ENCODE measurements at places on chromosomes 6 and 20. TPM values are rescaled to one million over a fixed set of nuclear protein-coding genes. Genes with fewer than 3 reads are reported as not detected.
A peak's percentile ranks its signal among the peaks of the same experiment; 100 is the strongest.

The SLPI gene
- total RNA-seq: not detected

The CYP24A1 gene
- total RNA-seq: 1.5 TPM

The ETV7 gene
- total RNA-seq: 0.24 TPM

The HAO1 gene
- not detected for total RNA-seq

The EYS gene
- not detected for total RNA-seq

- DNase-seq: no peak
Observed at GRCh38 chr20:56922497-56922896, 293.4 kb downstream of the TFAP2C start.

- DNase-seq: peak; percentile 81
Observed at GRCh38 chr20:51966296-51966971, 164.1 kb upstream of the SALL4 start.

DNA sequence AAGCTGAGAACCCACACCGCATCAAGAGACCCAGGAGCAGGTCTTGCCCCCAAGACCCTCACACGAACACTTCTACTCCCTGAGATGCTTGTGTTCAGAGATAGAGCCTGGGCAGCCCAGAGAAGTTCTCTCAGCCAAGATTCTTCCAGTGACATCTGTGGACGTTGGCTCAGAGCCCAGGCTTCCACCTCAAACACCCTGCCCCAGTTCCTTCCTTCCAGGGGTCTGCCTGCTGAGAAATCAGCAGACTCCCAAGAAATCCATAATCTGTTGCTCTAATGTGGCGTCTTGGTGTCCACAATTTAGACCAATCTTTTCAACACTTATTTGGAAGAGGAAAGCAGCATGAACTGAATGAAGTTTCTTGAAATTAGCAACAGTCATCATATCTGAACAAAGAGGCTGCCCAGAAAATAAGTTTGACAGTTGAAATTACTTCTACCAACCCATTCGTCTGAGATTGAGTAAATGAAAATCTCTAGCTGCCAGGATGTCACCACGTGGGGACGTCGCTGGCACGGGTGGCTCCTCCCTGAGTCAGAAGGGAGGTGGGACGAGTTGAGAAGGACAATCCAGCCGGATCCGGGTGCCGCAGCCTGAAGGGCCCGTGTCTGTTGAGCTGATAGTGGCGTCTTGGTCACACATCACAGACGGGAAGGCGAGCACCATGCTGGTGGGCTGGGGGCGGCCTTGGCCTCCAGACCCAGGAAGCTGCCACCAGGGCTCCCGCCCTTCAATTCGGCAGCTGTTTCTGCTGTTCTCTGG, 400.9 kb downstream of the TAF4 start:
- no peak for DNase-seq

DNA sequence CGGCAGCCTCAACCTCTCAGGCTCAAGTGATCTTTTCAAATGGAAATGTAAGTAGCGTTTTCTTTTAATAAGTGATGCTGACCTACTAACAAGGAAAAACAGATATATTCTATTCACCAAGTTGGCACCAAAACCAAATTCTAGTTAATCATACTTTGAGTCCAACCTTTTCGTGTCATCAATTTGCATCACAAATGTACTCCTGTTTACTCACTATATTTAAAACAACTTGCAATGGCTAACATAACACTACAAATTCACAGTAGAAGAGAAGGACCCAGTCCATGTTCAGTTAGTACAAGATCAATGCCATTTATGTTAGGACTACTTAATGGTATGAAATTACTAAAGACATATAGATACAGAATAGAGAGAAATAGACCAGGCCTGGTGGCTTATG, 50.0 kb downstream of the MDN1 start:
- no peak for DNase-seq

DNA sequence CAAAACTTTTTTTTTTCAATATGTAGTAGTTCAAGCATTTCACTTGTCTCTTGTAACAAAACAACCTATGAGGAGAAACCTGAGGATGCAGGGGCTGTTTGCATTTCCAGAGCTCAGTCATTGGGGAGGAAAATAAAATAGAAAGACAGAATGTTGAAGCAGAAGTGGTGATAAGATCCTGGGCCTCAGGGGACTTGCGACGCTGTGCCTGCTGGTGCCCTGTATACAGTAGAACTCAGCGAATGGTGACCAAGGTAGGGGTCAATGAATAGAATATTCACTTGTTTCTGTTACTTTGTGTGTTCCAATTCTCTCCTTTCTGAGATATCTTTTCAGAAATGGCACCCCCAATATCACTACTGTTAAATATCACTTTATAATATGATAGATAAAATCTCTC, 271.6 kb downstream of the FARS2 start:
- DNase-seq: no peak

DNA sequence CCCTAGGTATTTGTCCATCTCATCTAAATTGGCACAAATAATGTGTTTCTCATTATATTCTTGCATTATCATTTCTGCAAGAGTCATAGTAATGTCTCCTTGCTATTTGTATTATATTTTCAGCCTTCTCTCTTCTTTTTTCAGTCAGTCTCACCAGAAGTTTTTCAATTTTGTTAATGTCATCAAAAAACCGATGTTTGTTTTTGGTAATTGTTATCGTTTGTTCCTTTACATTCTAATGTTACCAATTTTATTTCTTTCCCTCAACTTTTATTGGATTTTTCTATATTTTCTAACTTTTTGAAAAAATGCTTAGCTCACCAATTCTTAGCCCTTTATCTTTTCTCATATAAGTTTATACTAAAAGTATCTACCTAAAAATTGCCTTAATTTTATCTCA, 82.2 kb upstream of the NRSN1 start:
- no peak for DNase-seq

DNA sequence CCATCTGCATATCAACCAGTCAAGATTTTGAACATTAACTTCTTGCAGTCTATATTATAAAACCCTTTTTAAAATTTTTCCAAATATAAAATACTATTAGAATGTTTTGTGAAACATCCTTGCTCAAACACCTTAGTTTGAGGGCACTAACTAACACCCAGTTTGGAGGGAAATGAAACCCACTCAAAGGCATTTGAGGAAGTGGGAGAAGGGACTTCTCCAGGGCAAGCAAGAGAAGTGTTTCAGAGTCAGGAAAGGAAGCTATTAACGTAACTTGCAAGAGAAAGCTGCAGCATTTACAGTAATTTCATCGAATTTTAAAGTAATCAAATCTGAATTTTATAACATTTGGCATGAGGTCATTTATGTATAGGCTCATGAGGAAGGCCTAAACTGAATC, 21.3 kb downstream of the MTFR2 start:
- DNase-seq: no peak

- DNase-seq: no peak
Observed at GRCh38 chr6:87171938-87172633, 16.7 kb downstream of the ZNF292 start.

DNA sequence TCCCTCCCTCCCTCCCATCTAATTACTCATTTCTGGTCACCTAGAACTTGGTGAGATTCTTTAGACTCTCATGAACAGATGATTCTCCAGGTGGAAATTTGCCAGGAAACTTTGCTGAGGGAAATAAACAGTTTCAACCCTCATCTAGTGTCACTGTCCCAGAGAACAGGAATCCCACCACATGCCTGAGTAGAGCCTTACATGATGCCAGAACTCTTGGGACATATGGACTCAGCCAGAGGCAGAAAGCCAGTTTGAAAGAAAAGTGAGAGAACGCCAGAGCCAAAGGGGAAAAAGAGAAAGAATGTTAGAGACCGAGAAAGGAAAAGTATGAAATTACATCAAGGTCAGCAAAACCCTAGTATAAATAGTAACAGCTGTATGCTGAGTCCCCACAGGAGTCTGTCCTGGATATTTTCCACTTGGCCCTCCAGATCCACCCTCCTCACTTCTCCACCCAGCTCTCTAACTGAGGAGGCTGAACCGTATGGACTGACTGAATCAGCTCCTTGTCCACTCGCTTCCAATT, 127.5 kb upstream of the COL21A1 start:
- DNase-seq: peak; percentile 57

DNA sequence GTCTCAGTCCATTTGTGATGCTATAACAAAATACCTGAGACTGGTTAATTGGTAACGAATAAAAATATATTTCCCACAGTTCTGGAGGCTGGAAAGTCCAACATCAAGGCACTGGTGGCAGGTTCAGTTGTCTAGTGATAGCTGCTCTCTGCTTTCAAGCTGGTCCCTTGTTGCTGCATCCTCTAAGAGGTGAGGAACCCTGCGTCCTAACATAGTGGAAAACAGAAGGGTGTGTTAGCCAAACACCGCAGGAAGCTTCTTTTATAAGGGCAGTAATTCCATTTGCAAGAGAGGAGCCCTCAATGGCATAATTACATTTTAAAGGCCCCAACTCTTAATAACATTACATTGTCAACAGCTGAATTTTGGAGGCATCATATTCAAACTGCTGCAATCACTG, 372.7 kb downstream of the ADGRB3 start:
- no peak for DNase-seq

DNA sequence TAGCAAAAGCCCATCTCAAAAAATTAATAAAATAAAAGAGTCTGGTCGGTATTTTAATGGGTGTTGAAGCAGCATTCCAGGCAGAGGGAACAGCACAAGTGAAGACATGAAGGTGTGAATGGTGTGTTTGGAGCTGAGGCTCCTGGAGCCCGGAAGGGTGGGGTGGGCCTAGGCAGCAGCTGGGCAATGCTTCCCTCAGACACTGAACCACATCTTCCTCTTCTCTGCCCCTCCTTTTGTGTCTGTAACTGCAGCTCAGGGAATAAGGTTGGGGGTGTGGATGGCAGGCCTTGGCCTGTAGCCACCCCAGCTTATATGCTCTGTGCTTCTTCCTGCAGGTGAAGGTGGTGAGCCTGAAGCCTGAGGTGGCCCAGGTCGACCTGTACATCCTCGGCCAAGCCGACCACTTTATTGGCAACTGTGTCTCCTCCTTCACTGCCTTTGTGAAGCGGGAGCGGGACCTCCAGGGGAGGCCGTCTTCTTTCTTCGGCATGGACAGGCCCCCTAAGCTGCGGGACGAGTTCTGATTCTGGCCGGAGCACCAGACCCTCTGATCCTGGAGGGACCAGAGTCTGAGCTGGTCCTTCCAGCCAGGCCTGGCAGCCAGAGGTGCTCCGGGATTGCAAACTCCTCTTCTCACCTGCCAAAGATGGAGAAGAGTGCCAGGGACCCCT, 26.6 kb downstream of the POFUT1 start:
- no peak for DNase-seq

DNA sequence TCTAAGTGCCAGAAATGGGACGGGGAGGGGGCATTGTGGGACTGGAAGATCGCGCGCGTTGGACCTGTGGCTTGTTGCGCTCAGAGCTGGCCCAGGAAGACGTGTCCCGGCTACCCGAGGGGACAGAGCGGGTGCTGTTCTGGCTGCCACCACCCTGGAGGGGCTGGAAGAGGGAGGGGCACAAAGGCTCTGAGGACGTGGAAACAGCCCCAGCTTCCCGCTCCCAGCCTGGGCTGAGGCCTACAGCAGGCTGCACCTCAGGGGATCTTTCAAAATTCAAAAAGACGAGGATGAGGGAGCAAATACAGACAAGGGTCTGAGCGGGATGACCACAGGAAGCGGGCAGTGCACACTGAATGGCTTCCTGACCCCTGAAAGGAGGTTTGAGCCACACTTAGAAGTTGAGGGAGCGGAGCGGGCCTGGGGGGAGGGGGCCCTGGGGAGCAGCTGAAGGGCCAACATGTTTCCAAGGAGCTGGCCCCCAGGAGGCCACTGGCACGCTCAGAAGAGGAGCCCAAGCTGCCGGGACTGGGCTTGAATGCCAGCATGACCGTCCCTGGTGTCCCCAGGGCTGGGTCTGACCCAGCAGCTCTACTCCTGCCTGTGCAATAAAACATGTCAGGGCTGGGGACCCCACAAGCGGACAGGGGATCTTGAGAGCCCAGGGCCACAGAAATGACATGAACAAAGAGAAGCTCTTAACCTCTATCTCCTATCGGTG, 1.3 kb downstream of the OXT start:
- no peak for DNase-seq

- no peak for DNase-seq
Observed at GRCh38 chr6:2482773-2483172, 237.4 kb upstream of the GMDS start.
